Activated CD4-positive, CD25-positive, alpha-beta regulatory T cell treated with anti-CD3 and anti-CD28 coated beads, Interleukin-2, amount 50 U/mL, for 72 hours (primary cell): ENCODE measurements at places on chromosomes 11 and 22.

GRCh38 chr11:27860811-27861210, 160.6 kb upstream of the BDNF start:
- no peak for DNase-seq

DNA sequence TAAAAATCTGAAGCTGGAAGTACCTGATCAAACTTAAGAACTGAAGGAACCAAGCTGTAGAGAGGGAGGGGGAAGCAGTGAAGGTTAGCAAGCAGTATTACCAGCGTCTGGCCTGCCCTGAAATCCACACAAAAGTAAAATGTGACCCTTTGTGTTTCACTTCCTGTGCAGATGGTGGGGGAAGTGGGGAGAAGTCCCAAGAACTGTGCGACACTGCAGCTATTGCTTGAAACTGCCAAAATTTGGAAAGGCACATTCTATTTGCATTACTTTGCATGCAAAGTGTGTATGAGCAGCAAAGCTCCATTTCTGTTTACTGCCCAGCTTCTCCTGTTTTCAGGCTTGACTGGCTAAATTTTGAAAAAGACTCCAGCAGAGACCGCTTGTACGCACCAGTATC, 72.1 kb upstream of the BMAL1 start:
- no peak for DNase-seq

GRCh38 chr22:44384563-44385295, 72.0 kb upstream of the SHISAL1 start:
- no peak for DNase-seq

DNA sequence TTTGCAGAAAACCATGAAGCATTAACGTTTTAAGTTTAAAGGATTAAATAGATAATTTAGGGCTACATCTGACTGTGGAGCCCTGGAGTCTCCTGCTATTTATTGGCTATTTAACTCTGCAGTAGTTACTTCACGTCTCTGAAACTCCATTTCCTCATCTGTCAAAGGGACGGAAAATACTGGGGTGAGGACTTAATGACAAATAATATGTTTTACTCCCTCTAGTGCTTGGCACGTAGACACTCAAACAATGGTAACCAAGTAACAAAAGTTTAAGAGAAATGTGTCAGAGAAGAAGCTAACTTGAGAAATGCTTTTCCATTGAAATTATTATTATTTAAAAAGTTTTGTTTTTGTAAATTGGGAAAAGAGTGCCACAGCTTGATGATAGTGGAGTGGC, 130.7 kb upstream of the RCN1 start:
- no peak for DNase-seq

GRCh38 chr11:46006418-46007070, 84.1 kb downstream of the LARGE2 start:
- DNase-seq = no peak

GRCh38 chr22:35467681-35468434, 67.9 kb downstream of the MCM5 start:
- DNase-seq = no peak

- no peak for DNase-seq
Measured at GRCh38 chr22:49295465-49295743, 532.3 kb downstream of the BRD1 start.

- DNase-seq = peak; percentile 11
Measured at GRCh38 chr22:47174096-47174495, 411.6 kb downstream of the TBC1D22A start.

DNA sequence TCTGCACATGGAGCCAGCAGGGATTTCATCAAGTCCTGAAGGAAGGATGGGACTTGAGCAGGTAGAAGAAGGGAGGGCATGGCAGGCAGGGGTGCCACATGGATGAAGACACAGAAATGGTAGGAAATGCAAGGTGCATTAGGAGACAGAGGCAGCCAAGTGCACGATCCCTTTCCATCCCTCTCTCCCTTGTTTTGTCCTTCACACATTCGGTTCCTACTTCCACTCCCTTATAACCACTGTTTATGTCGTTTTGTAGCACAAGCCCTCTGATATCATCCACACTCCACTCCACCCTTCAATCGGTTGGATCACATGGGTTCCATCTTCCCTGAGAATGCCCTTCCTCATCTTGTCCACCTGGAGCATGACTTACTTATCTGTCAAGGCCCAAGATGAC, 35.2 kb downstream of the IFT27 start:
- DNase-seq = no peak

GRCh38 chr11:33874910-33875490, 16.9 kb downstream of the LMO2 start:
- DNase-seq = no peak

GRCh38 chr11:35541621-35542375, 16.4 kb upstream of the PAMR1 start:
- DNase-seq = no peak

- peak; percentile 77 for DNase-seq
Measured at GRCh38 chr22:26679003-26679629, 21.7 kb downstream of the MIAT start.

DNA sequence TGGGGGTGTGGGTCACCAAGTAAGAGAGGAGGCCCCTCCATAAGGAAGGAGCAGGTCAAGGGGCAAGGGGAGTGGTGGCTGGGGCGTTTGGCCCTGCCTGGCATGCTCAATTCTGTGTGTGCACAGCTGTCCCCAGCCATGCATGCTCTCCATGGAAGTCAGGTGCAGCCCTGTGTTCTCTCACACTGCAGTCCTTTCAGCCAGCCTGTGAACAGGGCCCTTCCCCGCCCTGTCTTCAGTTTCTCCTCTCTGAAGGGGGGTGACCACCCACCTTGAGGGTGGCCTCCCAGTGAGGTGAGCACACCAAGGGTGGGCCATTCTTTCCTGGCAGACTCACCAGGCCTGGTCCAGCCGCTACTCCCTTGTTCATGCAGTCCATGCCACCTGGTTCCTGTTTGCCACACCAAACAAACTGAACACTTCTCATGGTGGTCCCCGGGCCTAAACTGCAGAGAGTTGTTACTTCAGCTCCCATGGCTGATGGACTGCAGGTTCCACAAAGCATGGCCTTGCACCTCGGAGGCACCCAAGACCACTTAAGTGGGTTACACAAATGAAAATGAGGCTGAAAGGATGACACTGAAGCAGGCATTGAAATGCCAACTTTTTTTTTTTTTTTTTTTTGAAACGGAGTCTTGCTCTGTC, 1.7 kb upstream of the CHCHD10 start:
- DNase-seq = no peak

DNA sequence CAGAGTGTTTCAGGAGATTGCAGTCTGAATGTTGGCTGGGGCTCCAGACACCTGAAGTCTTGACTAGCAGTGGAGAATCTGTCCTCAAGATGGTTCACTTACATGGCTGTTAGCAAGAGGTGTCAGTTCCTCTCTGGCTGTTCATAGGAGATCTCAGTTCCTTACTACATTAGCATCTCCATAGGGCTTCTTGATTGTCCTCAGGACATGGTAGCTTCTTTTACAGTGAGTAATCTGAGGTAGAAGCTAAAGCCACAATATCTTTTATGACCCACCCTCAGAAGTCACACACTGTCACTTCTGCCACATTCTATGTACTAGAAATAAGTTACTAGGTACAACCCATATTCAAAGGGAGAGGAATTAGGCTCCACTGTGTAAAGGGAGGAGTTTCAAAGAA, 10.5 kb upstream of the PATL1 start:
- DNase-seq = no peak

DNA sequence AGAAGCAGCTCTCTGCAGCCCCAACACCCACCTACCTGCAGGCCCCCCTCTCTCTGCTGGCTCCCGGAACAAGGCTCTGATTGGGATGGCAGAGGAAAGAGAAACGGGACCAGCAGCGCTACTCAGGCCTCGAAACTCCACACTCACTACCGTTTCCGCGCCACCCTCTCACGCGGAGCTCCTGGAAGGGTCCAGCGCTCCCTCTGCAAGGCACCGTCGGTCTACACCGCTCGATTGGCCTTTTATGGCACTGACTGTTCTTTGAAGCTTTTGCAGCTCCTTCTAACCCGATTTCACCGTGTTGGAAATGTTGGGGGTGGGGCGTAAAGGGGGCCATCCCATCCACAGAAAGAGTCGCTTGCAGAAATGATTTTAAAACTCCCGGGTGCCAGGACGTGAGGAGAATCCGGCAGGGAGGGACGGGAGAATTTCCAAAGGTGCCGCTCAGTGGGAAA, 323 bp upstream of the PANX1 start:
- DNase-seq = peak; percentile 45

DNA sequence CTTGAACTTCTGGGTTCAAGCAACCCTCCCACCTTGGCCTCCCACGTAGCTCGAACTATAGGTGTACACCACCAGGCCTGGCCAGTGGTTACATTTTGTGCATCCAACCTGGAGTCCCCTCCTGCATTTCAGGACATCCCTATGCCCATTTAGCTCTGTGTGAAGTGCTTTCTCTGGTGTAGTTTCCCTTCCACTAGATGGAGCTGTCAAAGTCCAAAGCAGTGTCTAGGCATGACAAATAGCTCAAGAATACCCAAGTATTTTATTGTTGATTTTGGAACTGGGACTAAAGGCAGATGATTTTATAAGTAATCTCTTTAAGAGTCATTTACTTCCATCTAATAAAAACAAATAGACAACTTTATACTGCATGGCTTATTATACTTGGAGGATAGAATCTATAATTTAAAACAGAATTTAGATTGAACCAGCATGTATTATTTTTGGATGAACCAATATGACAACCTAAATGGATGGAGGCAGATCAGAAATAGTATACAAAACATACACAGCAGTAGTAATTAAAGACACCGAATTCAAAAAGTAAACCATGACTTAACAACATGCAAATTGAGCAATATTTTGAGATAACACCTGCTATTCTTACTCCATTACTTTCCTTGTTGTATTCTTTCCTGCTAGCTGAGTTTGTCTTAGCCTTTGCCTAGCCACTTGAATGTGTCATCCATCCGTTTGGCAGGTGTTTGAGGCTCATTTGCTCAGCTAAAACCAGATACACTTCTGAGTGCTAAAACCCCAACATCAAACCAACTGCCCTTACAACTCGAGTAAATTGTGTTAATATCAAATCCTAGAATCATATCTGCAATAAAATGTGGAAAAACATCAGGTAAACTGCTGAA, 37.7 kb downstream of the EIF4ENIF1 start:
- no peak for DNase-seq

GRCh38 chr11:69791276-69792180, 16.4 kb upstream of the FGF4 start:
- DNase-seq = no peak

GRCh38 chr11:6824136-6824823, 21.2 kb upstream of the OR10A5 start:
- no peak for DNase-seq

- no peak for DNase-seq
Measured at GRCh38 chr22:43114958-43115357, 4.4 kb downstream of the BIK start.

DNA sequence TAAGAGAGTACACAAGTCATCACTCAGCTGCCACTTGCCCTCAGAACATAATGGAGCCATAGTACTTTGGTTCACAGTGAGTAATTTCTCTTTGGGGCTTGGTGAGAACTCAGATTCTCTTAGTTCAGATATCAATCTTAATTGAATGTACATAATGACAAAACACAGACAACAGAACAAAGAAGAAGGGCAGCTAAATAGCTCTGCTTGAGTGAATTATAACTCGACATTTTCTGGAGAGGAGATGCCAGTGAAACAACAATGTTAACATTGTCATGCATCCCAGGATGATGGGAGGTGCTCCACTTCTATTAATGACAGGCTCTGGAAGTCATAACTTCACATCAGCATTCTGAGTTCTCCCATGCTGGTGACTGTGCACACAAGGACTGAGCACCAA, 508.1 kb downstream of the TMEM135 start:
- DNase-seq = no peak

GRCh38 chr11:45702511-45702910, 37.1 kb upstream of the CHST1 start:
- no peak for DNase-seq

GRCh38 chr11:93591247-93591898, 48.2 kb upstream of the SMCO4 start:
- no peak for DNase-seq

- DNase-seq = no peak
Measured at GRCh38 chr11:134120143-134120850, 51.4 kb downstream of the JAM3 start.

DNA sequence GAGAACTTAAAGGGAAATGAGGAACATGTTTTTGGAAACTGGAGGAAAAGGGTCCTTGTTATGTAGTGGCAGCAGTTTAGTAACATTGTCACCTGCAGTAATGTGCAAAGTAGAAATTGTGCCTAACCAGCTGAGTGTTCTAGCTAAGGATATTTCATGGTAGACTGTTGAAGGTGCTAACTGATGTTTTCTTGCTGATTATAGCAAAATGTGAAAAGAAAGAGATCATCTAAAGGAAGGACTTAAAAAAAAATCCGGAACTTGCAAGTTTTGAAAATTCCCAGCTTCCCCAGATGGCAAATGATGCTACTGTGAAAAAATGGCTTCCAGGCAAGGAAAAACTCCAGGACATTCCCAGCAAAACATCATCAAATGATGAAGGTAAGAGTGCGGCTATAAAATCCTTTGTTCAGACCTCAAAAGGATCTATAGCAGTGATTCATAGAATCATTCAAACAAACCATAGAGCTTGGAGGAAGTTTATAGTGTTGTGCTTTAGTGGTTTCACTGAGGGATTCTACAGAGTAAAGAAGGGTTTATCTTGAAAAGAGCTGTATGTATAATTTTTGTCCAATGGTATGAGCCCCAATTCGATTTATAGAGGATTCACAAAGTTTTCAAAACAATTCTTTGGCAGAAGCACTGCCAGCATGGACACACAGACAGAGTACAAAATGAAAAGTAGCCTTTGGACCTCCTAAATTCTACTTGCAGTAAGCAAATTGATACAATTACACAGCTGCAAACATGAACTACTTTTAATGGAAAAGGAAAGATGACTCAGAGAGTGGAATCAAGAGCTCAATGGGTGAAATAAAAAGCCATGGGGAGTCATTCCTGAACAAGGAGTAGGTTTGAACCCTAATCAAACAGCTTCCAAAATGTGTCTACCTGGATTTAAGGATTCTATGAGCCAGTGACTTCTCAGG, 4.3 kb upstream of the TRIM44 start:
- DNase-seq = no peak

GRCh38 chr11:57120192-57120965, 61.4 kb upstream of the LRRC55 start:
- no peak for DNase-seq

GRCh38 chr11:100914415-100915110, 215.1 kb downstream of the PGR start:
- DNase-seq = no peak

DNA sequence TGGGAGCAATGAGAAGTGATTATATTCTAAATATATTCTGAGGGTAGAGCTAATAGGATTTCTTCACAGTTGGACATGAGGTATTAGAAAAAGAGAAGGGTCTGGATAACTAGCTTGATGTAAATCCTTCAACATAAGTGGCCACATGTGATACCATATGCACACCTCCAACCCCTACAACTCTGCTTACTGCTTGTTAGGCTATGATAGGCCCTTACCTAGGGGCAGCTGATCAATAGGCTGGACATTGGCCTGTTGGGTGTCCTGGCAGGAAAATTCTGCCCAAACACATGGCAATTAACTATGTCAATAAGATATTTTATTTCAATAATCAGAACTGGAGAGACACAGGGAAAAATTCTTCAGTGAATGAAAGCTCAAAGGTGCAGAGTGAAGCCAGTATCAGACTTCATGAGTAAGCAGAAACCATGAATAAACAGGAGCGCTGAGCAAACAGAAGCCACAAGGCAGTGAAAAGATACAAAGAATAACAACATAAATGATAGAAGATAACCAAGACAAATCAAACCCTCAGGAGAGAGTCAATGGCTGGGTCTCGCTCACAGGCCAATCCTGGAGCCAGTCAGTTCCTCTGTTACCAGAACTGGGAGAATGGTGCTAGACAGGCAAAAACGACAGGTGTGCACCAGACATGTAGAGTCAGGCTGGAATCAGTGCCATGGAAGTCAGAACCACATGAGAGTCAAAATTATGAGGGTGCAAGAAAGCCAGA, 46.3 kb upstream of the PSMA1 start:
- DNase-seq = no peak
